Effector CD8-positive, alpha-beta T cell (primary cell): ENCODE measurements at places on chromosomes 5 and 9.

DNA sequence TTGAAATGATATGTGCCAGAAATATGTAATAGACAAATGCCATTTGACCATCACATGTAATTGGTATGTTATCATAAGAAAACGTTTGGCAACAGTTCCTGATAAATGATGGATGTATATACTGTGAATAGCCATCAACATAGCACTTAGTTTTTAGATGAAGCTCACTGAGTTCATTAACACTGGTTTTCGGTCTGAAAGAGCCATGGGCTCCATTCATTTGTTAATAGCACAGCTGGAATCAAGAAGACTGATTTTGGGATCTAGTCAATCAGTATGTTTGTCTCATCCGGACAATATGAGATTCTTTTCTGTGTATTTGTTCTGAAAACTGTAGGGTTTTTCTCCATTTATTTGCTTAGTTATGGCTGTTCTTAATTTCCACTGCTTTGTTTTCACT lies 413.5 kb upstream of the CLINT1 start:
- no peak for DNase-seq

DNA sequence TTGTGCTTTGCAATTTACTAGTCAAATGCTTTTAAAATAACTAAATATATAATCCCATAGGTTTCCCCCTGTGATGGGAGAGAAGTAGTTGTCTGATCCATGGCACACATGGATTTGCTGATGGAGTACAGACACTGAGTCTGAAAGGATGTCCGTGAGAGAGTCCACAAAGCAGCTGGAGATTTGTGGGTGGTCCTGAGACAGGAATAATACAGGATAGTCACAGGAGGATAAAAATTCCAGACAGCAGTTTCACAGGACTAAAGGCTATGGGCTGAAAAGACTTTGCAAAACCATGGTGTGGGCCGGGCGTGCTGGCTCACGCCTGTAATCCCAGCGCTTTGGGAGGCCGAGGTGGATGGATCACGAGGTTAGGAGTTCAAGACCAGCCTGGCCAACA lies 58.7 kb upstream of the ZFR start:
- DNase-seq, result no peak

DNA sequence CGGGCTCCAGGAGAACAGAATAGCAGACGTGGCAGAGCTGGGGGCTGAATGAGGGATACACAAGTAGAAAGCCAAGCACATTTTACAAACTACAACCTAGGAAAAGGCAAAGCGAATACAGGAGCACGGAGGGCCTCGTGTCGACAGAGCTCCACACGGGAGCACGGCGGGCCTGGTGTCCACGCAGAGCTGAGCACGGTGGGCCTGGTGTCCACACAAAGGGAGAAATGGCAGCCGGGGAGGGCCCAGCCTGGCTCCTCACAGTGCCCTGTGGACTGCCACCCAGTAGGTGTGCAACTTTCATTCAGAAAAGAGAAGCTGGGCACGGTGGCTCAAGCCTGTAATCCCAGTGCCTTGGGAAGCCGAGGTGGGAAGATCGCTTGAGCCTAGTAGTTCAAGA lies 3.4 kb upstream of the INPP5E start:
- DNase-seq, result no peak

DNA sequence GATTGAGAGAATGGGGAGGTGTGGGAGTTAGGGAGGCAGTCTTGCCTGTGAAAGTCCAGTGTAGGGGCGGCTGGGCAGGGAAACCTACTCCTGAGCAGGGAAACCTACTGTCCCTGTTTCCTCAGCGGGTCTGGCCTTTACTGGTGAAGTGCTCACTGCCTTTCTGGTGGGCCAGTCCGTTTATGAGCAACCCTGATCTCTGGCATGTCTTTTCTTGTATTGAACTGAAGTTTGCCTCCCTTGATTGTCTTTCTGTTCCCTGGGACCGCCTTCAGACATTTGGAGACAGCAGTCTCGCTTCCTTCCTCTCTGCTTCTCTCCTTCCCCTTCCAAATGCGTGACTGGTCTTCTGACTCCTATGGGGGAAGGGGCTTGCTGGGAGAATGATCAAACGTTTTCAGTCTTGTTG lies 2.9 kb downstream of the SNX18 start:
- no peak for DNase-seq

- no peak for DNase-seq
Observed at GRCh38 chr9:131580358-131580757, 35.0 kb downstream of the PRRT1B start.

DNA sequence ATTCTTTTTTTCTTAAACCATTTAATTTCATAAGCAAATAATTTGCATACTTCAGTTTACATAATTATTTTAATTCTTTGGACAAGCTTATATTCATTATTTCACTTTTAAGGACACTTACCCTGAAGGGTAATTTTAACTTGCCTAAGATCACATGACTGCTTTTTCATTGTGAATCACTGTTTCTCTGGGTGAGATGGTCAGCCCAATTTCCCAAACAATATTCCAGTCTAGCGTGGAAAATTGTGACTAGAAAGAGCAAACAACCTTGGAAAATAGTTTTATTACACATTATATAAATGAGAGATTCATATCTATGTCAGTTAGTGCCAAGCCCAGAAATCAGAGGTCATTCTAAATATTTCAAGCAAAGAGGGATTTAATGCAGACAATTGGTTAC lies 21.4 kb upstream of the JAKMIP2 start:
- no peak for DNase-seq

GRCh38 chr5:79521156-79521555 lies 7.2 kb upstream of the HOMER1 start:
- no peak for DNase-seq

DNA sequence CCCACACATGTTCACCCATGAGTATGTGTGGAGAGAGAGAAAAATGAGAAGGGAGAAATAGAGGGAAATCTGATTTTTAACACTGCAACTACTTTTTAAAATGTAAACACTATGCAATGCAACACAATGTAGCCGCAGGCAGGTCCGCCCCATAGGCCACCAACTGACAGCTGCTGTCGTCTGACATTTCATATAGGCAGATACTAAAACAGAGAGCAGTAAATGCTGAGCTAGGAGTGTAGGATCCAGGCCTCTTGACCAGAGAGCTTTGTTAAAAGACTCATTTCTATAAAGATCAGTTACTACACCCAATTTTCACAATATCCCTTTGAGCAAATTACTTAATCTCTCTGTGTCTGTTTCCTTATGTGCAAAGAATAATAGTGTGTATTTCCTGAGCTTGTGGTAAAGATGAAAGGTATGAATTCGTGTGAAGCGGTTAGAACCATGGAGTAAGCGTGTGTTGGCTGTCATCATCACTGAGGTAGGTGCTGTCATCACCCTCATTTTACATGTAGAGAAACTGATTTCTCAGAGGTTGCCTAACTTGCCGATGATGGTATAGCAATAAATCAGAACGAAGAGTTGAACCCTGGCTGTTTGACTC lies 55.2 kb upstream of the PDE8B start:
- no peak for DNase-seq

GRCh38 chr5:140023611-140024191 lies 19.4 kb downstream of the NRG2 start:
- no peak for DNase-seq

DNA sequence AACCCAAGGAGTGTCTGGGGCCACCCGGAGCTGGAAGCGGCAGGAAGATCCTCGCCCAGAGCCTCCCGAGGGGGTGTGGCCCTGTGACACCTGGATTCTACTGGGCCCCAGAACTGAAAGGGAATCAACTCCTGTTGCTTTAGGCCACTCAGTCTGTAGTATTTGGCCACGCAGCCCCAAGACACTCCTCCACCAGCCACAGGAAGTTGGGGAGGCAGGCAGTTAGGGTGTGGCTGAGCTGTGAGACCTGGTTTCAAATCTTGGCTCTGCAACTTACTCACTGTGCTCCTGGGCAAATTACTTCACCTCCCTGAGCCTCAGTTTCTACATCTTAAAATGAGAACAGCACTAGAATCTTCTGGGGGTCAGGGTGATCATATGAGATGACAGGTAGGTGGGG lies 119.8 kb upstream of the PPP1R26 start:
- DNase-seq, result no peak

DNA sequence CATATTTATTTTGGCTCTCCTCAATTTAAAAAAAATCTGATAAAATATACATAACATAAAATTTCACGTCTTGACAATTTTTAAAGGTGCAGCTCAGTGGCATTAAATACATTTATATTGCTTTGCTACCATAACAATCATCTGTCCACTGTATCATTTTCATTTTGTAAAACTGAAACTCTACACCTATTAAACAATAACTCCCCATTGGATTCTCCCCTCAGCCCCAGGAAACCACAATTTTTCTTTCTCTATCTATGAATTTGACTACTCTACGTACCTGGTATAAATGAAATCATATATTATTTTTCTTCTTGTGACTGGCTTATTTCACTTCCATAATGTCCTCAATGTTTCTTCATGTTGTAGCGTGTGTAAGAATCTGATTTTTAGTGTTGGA lies 563.5 kb downstream of the PRR16 start:
- DNase-seq, result no peak

DNA sequence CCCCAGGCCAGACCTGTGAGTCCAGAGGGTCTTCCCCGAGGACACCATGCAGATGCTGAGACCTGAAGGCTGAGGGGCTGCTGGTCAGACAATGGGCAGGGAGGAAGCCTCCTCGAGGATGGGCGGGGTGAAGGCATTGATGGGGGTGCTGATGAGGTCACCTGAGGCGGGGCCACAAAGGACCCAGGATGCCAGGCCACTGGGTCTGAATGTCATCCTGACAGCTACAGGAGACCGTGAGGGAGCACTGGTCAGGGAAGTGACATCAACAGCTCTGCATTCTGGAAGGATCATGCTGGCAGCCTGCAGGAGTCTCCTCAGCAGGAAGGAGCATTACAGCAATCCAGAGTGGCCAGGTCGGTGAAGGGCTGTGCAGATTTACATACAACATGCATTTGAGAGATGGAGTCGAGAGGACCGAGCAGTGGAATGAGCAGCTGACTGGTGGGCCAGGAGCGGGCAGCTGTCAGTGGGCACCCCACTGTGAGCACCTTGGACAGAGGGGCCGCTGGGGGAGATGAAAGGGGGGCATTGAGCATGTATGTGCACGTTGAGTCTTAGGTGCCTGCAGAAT lies 77.7 kb upstream of the ADAMTS2 start:
- no peak for DNase-seq

DNA sequence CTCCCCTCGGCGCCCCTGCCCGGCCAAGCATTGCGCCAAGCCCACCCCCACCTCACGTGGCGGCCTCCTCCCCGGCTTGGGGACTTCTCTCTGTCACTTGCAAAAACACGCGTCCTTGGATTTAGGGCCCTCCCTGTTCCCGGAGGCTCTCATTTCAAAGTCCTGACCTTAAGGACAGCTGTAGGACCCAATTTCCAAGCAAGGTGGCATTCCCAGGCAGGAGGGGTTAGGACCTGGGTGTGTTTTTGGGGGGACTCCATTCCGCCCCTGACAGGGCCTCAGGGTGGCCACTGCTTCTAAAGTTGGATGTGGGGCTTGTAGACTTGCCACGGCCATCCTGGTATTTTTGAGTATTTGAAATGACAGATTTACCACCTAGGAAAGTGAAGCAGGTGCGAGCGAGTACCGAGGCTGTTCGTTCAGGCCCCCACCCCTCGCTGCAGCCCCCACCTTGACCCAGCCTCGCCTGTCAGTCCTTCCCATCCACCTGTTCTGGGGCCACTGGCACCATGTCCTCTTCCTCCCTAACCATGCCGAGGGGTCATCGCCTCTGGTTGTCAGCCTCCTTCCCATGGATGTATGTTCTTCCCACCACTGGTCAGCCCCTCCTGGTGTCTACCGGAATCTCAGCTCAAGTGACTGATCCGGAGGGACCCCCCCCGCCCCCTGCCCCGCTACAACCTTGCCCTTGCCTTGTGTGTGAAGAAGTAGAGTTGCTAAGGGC lies 52.4 kb downstream of the MRPL36 start:
- no peak for DNase-seq

DNA sequence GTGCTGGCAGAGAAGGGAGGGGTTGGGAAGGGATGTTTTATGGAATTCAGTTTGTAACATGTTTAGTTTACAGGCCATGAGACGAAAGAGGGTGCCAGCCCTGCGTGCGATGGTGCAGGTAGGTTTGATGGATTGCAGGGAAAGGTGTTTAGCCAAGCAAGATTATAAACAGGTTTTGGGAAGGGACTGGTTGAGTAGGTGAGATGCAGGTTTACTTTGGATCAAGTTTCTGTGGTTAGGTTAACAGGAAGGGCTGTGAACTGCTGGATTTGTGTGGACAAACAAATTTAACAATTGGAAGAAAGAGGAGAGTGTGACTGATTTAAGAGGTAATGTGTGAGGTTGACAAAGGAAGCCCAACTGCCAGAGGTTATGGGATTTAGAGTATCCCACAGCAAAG lies 32.6 kb upstream of the GPX3 start:
- no peak for DNase-seq

DNA sequence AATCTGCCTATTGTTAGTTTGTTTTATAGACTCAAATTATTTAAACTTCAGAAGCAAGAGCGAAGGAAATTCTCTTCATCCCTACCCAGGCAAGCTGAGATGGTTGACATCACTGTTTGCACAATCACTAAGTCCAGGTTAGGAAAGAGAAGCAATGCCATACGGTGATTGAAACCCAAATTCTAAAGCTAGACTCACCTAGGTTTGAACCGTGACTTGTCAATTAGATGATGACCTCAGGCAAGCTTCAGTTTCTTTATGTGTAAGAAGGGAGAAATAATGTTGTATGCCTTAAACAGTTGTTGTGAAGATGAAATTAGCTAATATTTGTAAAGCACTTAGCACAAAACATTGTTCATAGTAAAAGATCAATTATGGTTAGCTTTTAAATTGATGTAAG lies 96.5 kb upstream of the ANKRD55 start:
- DNase-seq, result no peak

DNA sequence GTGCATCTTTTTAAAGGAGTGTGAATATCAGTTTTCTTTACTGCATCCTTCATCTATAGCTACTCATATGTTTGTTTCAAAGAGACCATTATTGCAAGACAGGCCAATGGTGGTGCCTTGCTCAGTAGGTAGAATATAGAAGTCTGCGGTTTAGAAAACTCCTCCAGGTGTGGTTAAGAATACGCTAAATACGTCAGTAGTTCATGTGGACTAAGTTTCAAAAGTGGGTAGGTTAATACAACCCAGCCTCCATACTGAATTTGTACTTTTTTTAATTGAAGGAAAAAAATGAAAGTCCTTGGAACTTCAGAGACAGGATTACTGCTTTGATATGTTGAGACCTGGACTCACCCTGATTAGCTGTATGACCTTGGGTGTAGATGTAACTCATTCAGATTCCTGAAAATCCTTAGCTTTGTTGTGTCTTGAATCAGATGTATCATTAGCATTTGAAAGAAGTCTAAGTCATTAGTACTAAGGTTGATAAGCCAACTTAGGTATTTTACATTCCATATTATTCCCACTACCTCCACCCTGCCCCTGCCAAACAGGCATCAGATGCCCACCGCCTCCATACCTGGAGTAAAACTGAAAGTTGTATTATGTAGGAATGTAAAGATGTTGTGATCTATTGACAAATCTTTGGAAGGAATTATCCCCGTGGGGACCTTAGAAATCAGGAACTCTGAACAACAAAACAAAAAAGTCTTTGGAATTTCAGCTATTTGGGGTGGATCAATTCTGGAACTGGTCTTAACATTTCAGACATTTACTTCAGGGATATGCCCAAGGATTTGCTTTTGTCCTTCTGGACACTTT lies 6.1 kb downstream of the BASP1 start:
- no peak for DNase-seq

GRCh38 chr5:168291964-168292785 lies 730 bp downstream of the WWC1 start:
- DNase-seq, result no peak
